Forelimb muscle (tissue), 1 donor: ENCODE measurements at places on chromosomes 4 and X.

DNA sequence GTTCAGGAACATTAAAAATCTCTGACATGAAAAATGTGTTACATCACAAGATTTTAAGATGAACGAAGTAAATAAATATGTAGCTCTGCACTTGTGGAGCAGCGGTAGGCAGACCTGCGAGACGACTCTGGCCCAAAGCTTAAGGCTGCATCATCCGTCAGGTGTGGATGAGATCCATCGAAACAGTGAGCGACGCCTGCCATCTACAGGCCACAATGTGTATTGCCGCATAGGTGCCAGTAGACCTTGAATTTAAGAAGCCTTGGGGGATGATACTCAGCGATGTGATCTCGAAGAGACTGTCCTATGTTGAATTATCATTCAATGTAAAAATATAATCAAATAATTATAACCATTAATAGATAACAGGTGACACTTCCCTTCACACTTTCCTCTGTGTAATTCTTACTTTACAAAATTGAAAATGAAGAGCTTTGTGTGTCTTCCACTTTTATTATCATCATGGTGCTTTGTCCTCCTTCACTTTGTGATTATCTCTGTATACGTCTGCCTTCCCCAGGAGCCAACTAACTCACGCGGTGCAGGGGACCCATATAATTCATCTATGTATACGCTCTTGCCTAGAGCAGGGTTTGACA, 851.0 kb downstream of the RAB28 start:
- DNase-seq = peak; percentile 1

DNA sequence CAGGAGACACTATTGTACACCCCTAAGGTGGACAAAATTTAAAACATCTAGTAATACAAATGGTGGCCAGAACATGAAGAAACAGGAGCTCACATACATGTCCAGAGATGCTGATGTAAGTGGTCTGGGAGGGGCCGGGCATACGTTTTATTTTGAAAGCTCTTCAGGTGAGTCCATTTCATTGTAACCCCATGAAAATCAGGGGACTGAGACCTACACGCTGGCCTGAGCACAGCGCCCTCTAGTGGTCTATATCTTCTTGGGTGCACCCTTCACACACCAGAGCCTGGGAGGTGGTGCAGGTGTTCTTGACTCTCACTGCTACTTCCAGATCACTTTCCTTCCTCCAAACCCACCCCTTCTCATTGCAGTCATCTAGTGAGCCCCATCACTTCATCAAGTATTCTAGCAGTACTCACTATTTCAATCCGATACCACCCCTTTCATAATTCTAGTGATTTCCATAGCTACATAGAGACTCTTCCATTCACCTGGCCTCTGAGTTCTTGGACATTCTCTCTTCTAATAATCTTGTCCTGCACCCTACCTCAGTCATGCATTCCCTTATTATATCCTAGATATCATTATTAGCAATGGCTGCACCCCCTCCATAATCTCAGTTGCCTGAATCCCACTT, 4.3 kb upstream of the TLR6 start:
- DNase-seq = no peak

GRCh38 chrX:44483965-44484606, 58.6 kb downstream of the FUNDC1 start:
- no peak for DNase-seq

- DNase-seq = no peak
Measured at GRCh38 chr4:84710548-84710947, 127.6 kb downstream of the CDS1 start.

GRCh38 chr4:8250227-8250626, 19.3 kb upstream of the HTRA3 start:
- DNase-seq = no peak

DNA sequence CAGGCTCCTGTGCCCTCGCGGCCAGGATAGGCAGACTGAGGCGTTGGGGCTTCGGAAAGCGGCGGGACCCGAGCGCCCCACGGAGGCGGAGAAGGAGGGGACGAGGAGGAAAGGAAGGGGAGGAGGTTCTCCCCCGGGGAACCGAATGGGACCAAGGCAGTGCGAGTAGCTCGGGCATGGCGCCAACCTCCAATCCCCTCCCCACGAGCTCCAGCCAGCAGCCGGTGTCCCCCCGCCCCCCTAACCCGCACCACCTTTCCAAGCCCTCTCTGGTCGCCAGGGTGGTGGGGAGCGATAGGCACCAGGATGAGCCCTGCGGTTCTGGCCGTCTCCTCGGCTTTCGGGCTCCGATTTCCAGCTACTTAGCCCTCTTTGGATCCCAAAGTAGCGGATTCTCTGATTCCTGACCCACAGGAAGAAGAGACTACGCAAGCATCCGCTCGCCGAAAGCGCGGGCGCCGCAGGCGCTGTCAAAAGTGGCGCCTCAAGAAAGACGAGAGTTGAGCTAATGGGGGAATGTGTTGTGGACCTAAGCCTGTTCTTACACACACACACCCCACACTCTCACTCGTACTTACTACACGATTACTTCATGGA, 15.2 kb upstream of the ZIC3 start:
- DNase-seq = no peak

DNA sequence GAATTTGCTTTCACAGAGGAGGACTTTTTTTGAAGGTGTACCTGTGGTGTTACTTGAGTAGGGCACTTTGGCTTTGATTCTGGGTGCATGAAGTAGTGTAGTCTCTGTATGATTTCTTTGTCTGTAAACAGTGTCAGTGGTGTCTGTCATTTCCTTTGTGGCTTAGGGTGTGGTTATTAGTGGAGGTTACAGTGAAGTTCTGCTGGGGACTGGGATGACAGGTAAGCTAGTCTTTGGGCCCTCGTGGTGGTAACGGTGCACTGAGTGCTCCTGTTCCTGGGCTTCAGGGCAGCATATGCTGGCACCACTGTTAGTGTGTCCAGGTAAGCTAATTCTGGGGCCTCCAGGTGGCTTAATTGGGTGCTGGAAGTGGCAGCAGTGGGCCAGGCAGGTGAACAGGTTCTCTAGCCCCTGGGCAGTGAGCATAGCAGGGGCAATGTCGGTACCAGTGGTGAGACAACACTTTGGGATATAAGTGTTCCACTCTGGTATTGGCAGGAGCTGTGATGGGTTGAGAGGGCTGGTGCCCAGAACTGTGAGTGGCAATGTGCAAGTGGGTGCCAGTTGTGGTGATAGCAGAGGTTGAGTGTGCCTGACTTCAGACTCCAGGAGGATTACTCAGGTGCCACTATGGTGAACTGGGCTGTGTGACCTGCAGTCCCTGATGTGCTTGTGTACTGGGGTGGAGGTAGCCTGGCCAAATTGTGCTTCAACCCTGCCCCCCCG, 26.0 kb upstream of the VSIG1 start:
- DNase-seq = no peak

- DNase-seq = no peak
Measured at GRCh38 chrX:47198026-47198686, 4.5 kb downstream of the UBA1 start.

- no peak for DNase-seq
Measured at GRCh38 chrX:18389966-18390365, 35.4 kb upstream of the CDKL5 start.

- DNase-seq = no peak
Measured at GRCh38 chrX:115038406-115038805, 21.0 kb upstream of the IL13RA2 start.

GRCh38 chr4:8851321-8852117, 20.1 kb downstream of the HMX1 start:
- no peak for DNase-seq

- DNase-seq = no peak
Measured at GRCh38 chr4:122830426-122831095, 3.9 kb downstream of the FGF2 start.

DNA sequence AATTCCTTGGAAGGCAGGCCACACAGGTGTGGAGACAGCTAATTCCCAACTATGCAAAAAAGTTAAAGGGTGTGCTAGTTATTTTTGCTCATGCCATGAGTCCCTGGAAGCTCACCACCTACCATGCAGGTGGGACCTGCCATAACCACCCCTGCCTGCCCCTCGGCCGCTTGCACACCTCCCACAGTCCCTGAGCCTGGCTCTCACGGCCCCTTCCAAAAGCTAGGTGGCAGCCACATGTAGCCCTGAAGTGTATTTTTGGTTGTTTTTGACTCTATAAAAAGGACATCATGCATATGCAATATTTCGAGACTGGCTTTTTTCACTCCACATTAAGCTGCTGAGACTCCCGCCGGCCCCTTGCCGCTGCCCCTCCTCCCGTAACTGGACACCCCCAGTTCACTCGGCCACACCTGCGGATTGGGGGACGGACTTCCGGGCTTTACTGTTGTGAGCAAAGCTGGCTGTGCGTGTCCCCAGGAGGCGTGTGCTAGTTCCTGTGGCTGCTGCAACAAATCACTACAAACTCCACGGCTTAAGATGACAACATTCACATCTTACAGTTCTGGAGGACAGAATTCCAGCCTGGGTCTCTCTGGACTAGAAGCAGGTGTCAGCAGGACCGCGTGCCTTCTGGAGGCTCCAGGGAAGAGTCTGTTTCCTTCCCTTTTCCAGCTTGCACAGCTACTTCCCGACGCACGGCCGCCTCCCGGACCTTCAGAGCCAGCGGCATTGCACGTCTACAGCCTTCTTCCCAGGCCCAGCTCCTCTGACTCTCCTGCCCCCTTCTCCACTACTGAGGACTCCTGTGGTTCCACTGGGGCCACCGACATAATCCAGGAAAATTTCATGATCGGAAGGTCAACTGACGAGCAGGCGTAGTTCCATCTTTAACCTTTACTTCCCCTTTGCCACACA, 24.8 kb downstream of the ZFYVE28 start:
- peak; percentile 28 for DNase-seq

DNA sequence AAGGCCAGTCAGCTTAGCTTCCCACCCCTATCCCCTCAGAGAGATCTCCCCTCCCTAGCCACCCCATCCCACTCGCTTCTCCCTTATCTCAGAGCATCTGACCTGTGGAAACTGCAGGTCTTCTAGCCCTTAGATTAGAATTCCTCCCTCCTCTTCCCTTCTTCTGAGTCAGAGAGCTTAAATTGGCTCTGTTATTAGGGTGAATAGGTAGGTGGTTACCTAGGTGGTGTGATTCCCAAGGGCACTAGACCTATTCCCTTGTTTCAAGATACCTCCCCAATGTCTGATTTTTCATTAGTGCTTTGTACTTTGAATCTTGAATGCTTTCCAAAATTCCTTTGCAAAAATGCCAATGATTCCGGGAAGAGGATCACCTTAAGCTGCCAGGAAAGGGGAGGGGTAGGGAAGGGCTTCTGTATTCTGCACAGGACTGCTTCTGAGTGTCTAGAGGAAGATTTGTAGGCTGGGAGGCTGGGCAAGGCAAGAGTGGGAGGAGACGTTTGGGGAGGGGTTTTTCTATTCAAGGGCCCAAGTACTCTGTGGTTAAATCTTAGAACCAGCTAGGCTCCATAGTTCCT, 24.5 kb upstream of the MSN start:
- no peak for DNase-seq

- no peak for DNase-seq
Measured at GRCh38 chr4:39732728-39733127, 34.8 kb downstream of the UBE2K start.

DNA sequence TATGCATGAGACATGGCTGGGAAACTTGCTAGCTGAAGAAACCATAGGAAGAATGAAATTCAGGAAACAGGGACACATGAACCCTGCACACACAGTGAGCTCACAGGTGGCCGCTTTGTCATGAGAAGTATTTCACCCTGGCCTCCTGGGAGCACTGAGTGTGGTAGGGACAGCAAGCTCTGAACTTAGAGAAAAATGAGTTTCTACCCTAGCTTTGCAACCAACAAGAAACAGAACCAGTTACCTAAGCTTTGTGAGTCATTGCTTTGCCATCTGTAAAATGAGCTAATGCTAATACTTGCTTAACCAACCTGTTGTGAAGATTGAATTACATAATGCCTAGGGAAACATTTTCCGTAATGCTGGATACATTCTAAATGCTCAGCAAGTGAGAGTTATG, 206.6 kb upstream of the HS3ST1 start:
- DNase-seq = no peak

GRCh38 chr4:1179089-1179441, 6.7 kb upstream of the SPON2 start:
- DNase-seq = no peak

DNA sequence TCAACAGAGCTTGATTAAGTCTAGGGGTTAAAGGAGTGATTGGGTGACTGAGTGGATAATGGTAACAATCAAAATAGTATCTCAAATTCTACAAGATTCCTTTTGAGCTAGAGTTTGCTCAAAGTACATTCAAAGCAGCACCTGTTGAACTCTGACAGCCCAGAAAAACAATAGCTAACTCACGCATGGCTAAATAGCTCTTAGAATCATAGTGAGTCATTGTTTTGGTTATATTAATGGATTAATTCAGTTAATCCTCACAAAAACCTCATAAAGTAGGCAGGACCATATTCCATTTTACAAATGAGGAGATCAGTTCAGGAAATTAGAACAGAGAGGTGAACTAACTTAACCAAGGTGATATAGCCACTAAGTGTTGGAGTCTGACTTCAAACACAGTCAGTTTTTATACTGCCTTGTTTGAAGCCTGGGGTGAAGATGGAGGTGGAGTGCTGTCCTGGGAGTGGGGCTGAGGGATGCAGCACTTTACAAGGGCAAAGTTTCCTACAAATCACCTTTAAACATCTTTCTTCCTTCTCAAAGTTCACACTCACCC, 35.9 kb upstream of the PPM1K start:
- DNase-seq = no peak

GRCh38 chrX:9534686-9535085, 69.8 kb downstream of the TBL1X start:
- DNase-seq = no peak

- no peak for DNase-seq
Measured at GRCh38 chr4:188408244-188409030, 269.2 kb downstream of the TRIML1 start.

DNA sequence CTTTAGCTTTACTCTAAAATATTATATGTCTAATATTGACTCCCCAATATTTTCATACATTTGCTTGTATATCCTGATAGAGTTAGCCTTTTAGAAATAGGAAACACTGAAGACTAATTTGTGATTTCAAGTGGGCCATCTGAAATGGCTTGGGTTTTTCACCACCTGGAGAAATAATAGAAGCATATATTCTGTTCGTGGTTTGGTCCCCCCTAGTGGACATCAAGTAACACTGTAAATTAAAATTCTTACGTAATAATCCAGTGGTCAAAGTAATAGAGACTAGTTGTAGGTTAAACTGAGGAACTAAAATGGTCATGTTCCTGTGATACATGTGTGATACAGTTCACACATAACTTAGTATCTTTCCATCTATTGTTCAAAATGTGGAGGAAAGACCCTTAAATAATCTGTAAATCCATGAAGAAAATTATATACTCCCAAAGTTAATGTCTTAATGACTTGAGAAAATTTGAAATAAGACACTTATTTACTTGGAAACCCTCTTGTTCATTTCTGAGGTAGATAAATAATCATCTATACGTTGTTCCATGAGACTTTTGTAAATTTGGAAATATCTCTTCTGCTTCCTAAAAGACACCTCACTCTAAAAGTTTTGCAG, 79.8 kb upstream of the SMARCAD1 start:
- no peak for DNase-seq

DNA sequence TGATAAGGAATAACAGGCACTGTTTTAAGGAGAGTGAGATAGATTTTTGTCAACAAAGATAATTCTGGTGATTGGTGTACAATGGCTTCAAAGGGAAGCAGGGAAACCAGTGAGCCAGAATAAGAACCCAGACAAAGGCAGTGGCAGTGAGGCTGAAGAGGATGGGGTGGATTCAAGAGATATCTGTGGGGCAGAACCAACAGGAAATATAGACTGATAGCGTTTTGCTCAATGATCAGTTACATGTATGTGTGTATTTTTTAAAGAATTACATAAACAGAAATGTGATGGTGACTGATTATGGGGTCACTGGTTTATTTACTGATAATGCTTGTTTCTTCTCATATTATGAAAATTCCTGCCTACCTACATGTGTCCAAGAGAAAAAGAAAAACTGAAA, 66.4 kb downstream of the AMMECR1 start:
- DNase-seq = no peak
